ENCODE measurements at places on chromosomes 7 and 10.

DNA sequence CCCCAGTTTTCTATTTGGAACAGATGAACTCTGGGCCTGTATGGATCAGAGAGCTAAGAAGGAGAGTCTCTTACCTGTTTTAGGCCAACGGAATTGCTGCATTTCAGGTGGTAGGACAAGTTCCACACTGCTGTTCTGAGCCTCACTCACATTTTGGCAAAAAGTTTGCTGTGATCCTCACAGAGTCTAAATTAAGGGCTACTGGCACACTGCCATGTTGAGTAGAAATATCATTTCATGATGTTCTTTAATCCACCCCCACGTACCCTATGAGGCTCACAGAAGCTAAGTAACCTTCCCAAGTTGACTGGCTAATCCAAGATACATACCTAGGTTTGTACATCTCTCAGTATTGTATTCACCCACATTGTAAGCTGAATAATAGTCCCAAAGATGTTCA, 447.2 kb downstream of the INHBA start:
- DNase-seq: no peak

- DNase-seq: no peak
Measured at GRCh38 chr7:95126053-95126709, 198.2 kb downstream of the PON1 start.

DNA sequence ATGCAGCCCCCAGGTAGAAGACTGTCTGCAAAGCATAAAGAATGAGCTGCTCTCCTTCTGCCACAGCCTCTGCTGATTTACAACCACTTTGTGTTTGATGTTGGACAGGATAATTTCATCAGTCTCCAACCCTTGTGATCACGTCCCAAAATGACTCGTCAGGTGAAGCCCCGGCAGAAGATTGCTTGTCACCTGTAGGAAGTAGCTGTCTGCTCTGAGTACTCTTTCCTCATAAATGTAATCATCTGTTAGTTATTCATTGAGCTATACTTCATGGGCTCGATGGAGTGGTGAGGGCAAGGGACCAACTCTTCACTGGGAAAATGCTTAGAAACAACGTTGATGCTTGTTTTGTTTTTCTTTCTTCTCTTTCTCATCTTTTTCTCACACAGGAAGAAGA, 290.9 kb upstream of the SP8 start:
- no peak for DNase-seq

GRCh38 chr7:124784879-124785818, 19.6 kb upstream of the GPR37 start:
- DNase-seq: peak; percentile 53

DNA sequence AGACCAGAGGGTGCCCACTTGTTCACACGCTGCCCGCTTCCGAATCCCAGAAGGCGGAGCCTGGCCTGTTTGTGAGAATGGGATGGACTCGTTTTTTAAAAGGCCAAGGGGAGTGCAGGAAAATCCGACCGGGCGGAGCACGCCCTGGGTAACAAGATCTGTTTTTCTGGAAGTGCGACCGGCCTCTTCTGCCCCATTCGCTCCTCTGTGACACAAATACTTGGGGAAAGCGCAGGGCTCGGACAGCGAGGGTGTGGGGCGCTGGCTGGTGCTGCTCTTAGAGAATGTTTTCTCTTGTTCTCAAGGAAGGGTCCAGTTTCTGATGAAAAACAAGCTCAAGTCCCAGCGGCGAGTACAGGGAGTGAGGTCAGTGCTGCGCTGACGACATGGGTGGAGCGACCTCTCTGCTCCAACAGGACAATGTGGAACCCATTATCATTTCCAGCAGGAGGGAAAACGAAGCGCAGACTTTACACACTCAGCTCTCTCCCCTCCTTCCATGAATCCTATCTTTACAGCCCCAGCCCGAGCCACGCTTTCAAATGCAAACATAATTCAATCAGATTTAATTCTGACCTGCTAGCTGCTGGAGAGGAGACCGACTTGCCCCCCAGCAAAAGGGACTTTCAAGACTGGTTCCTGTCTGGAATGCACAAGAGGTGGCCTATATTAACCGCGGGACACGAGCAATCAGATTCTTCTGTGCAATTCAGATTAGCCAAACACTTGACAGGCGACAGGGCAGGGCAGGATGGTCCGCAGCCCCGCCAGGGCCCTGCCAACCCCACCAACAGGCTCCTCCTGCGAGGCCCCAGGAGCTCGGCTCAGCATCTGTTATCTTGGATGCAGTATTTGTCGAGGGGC, 1.1 kb downstream of the RADIL start:
- DNase-seq: no peak

DNA sequence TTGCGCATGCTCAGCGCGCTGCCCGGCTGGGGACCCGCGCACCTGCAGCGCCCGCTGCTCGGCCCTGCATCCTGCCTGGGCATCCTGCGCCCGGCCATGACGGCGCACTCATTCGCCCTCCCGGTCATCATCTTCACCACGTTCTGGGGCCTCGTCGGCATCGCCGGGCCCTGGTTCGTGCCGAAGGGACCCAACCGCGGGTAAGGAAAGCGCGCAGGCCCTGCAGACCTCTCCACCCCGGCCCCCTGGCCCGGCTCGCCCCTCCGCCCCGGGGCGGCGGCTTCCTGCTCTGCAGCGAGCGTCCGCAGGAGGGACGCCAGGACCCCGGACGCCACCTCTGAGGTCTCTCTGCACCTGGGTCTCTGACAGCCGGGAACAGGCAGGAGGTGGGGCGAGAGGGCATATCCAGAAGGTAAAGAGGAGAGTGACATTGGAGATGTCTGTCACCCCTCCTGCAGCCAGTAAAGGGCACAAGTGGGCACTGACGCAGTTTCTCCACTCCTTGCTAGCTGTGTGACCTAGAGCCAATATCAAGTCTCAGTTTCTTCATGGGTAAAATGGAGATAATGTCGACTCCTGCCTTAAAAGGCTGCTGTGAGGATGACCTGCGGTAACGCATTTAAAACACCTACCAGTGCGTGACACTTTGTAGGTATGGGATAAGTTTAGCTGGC, 338 bp downstream of the ATP6V0E2 start:
- DNase-seq: no peak

GRCh38 chr10:24259365-24260130, 50.6 kb downstream of the KIAA1217 start:
- DNase-seq: no peak

DNA sequence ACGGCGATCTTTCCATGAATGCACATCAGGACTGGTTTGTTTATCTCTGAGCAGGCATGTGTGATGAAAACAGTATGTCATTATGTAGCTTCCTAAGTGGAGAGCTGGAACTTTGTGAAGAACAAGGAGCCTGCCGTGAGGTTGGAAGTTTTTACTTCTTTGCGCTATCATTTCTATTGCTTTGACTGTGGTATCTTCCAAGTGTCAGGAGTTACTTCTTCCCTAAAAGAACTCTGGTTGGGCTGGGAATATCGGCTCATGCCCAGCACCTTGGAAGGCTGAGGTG, 167.4 kb upstream of the AHR start:
- no peak for DNase-seq

DNA sequence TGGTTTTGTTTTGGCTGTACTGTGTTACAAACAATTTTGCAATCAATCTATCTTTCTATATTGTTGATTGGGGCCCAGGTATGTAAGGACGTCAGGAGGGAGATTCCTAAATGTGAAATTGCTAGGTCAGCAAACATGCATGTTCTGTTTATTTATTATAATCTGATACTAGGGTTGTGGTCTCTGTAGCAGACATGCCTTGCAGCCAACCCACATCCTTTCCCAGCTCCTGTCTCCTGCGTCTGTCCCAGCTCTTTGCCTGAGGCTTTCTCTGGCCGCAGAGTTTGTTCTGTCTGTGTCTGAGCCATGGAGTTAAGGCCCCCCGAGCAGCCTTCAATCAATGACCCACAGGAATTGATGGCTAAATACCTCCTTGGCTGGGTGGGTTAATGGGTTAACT, 124.0 kb upstream of the ZEB1 start:
- no peak for DNase-seq

DNA sequence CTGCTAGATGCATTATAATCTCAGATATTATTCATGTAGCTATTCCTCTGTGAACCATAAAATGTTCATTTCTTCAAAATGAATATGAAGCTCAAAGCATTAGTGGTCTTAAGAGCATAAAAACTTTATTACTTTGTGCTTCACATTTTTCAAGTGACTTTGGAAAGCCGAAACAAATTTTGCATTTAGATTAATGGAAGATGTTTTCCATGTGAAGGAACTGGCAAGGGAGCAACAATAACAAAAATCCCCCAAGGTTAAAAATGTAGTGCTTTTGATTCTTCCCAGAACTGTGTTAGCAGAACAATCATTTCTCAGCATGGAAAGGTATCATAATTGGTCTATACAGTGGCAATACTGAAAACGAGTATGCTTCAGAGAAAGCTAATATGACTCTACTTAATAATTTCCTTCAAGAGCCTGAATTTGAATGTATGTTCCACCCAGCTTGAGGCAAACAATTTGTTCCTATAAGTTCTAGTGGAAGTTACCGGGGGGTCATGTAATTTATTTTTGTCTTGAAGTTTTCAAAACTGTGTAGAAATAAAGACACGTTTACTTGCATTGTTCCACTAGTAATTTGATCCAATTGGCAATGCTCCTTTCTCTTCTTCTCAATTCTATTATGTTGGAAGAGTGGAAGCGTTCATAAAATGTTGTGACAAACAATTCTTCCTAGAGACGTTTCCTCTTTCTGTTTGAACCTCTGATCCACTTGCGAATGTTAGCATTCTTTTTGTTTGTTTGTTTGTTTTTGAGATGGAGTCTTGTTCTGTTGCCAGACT, 665.4 kb downstream of the AUTS2 start:
- no peak for DNase-seq

GRCh38 chr7:136009488-136010079, 32.4 kb upstream of the MTPN start:
- peak; percentile 51 for DNase-seq

GRCh38 chr10:102813734-102814452, 23.3 kb downstream of the CYP17A1 start:
- DNase-seq: no peak

- no peak for DNase-seq
Measured at GRCh38 chr10:28113202-28113601, 114.3 kb upstream of the ODAD2 start.

DNA sequence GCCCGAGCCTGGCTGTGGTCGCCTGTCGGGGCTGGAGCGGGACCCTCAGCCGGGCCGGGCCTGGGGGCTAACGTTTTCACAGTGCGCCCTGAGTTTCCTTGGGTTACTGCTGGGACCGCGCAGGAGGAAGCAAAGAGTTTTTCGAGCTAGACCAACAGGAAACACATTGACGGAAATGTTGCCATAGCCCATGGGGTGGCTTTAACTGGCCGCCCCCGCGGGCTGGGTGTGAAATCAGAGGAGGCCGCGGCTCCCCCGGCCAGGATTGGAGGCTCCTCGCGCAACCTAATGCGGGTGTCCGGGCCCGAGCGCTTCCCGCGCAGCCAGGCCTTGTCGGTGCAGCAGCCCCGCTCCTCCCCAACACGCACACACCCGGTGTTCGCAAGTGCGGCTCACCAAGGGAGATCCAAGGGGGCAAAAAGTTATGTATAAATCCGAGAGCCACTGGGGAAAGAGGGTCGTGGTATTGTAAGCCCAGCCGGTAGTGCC, 1.9 kb downstream of the HHEX start:
- DNase-seq: no peak

DNA sequence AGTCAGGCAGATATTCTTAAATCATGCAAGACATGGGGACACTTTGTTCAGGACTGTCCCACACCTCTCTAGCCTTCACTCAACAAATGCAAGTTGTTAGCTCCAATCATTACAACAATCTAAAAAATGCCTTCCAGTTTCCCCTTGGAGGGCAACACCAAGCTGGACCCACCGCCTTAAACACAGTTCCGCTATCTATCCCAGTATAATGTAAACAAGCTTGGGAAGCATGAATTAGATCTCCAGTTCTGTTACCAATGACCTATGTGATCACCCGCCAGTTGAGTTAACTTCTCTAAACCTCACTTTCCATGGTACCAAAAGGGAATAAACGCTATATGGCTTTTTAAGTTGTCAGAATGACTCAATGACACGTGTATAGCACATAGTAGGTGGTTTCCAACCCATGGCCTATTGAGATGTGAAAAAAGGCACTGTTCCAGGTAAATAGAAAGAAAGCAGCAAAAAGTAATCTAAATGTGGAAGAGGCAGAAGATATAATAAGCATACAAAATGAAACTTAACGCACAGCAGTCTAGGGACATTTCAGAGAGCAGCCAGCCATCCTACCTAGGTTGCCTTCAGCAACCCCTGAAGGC, 2.4 kb upstream of the REEP3 start:
- DNase-seq: no peak

GRCh38 chr10:61859786-61860185, 41.7 kb upstream of the ARID5B start:
- no peak for DNase-seq

DNA sequence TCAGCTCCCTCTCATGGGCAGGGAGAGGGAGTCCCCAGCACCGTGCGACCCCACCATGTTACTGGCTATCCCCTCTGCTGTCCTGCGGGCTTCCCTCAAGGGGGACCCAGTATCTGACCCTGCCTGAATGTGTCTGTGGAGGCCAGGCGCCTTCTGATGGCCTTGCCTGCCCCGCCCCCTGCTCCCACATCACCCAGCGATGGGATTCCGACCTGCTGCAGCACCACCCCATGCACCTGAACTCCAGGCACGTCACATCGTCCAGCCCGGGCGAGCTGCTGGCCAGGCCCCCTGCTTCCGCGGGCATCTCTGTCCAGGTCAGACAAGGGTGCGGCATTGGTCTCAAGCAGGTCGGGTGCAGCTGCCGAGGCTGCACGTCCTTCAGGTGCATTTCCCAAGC, 19.0 kb downstream of the LRRC27 start:
- no peak for DNase-seq

DNA sequence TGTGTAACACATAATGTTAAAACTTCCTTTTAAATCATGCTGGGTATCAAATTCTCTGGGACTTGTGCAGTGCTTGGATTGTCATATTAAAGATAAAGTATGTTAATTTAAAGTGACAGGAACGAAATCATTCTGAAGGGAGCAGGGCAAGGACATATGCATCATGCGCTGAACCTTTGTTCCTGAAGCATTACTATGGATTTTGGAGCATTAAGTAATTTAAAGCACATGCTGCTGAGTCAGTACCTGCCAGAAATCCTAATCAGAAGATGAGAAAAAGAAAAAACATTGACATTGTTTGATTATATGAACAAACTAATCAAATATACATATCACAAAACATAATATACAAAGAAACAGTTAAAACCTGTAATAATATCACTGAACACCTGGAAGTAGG, 101.4 kb downstream of the MICU1 start:
- DNase-seq: no peak

- no peak for DNase-seq
Measured at GRCh38 chr7:73881352-73882046, 20.5 kb downstream of the TMEM270 start.

DNA sequence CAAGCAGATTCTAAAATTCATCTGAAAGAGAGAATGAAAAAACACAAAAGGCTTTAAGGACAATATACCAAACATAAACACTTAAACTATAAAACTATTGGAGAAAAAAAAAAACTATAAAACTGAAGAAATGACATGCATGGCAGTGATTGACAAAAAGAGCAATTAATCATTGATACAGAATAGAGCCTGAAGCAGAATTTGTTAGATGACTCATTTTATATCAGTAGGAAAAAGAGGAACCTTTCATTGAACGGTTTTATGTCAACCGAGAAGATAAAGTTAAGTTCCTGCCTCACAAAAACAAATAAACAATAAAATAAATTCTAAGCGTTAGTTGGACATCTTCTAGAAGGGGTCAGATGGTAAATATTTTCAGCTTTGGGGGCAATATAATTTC, 23.3 kb downstream of the NPY start:
- DNase-seq: no peak

- DNase-seq: no peak
Measured at GRCh38 chr7:27936768-27937102, 196.8 kb downstream of the TAX1BP1 start.

GRCh38 chr10:714214-714613, 24.7 kb upstream of the DIP2C start:
- no peak for DNase-seq
